ENCODE measurements at places on chromosomes 4 and X.

DNA sequence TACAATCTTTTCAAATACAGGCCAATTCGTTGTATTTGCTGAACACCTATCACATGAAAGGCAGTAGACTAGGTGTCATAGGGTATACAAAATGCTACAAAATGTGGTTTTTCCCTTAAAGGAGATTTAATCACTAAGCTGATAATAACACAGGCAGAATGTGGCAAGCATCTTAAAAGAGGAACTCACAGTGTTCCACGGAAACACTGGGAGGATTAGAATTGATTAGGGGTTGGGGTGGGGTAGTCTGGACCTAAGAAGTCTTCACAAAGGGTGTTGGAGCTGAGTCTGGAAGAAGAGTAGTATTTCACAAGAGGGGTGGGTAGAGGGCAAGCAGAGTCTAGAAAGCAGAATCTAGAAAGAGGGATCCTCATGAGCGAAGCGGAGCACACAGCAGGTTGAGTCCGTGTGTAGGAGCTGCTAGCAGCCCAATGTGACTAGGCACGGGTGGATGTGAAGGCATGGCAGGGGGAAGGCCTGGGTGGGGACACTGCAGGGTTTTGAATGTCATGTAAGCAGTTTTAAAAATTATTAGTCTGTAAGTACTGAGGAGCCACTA is 123.6 kb downstream of the MGST2 start:
- no peak for DNase-seq

- DNase-seq: no peak
These were observed 17.2 kb upstream of the DRD5 start for GRCh38 chr4:9764155-9764696.

GRCh38 chrX:75623535-75623934 is 100.7 kb upstream of the ZDHHC15 start:
- no peak for DNase-seq

DNA sequence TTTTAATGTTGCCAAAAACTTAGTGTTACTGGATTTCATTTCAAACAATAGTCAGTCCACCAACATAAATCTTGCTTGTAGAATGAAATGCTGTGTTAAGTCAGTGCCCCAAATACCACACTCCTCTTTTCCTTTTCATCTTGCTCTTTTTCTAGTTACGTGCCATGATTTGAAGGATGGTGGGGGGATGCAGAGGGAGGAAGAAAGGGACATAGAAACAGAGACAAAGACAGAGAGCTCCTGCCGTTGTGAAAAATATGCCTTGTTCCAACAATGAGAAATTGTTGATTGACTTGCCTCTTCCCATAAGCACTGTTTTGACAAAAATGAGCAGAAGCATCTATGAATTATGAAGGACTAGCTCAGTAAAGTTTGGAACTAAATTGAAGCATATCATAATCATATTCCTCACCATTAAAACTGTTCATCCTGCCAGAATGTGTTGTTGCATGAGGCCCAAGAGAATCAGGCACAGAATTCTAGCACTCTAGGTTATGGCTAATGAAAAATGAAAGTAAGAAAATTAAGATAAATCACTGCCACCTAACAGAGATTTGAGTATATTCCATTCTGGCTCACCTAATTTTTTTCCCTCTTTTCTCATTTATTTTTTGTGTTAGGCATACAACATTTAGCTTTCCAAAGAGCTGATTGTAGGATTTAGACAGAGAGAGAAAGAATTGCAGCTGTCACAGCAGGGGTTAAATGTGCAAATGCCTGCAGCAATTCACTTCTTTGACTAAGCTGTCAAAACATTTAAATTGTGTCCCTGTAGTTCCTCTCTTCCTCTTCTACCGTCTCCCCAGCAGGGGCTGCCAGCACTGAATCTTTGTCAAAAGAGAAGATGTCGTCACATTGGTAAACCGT is 111.6 kb upstream of the PTPN13 start:
- no peak for DNase-seq

GRCh38 chr4:120760047-120760446 is 162.5 kb downstream of the PRDM5 start:
- no peak for DNase-seq

DNA sequence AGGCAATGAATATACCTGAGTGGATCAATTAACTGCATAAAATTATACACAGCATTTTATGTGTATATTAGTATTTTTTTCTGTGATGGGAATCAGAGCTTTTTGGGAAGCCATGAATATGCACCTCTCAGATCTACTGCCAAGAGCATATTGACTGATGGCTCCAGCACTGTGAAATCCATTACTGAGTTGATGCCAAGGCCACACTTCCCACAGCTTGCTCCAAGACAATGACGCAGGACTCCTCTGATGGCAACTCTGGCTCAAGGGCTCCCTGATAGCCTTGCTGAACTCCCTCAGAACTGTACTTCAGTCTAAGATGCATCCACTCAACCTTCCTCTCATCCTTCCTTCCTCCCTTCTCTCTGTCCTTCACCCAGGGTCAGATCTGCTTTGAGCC is 82.7 kb downstream of the OTC start:
- DNase-seq: no peak

GRCh38 chrX:31367816-31368215 is 296.0 kb upstream of the FTHL17 start:
- DNase-seq: no peak

GRCh38 chrX:116010939-116011338 is 159.6 kb upstream of the AGTR2 start:
- DNase-seq: no peak

- DNase-seq: no peak
These were observed 66.9 kb downstream of the ARHGEF9 start for GRCh38 chrX:63718010-63718694.

- DNase-seq: no peak
These were observed 76.9 kb downstream of the TENM3 start for GRCh38 chr4:182320092-182320491.

DNA sequence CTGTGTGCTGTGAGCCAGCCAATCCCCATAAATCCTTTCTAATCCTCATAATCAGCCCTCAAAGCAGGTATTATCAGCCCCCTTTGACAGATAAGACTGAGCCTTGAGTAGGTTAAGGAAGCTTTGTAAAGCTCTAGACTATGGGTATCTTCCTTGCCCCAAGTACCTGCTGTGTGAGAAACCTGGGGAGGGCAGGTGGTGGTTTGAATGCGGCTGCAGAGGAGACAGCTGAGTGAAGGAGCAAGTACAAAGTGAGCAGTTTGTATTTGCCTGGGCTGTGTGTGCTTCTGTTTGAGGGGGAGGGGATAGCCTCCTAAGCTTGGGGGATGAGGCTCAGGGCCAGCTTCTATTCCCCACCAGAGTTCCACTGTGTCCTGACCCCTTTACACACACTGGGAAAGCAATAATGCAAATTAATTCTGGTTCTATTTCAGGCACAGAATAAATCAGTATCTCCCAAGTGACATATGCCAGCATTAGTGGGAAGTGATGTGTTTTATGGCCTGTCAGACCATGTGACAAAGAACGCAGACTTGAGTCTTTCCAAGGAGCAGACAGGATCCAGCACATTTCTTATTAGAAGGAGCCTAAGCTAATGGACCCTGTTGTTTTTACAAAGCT is 63.5 kb downstream of the EVC start:
- DNase-seq: no peak

- DNase-seq: no peak
These were observed 48.6 kb downstream of the LRP2BP start for GRCh38 chr4:185346975-185347601.

GRCh38 chr4:95869961-95870500 is 30.1 kb downstream of the PDHA2 start:
- no peak for DNase-seq

DNA sequence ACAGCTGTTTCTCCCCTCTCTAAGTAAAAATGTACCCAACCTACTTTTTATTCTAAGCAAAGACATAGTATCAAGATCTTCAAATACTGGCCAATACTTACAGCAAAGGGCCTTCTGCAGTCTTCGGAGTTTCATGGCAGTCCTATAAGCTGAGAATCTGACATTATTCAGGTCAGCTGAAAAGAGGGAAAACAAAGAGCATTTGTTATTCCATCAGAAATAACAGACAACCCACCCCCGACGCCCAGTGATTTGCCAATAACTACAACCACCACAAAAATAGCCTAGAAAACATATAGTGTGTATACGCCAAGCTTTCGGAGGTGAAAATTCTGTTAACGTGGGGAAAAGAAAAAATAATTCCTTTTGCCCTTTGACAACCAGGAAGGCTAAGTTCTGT is 151.1 kb upstream of the FTHL17 start:
- no peak for DNase-seq

GRCh38 chr4:56123051-56123450 is 174.3 kb downstream of the CEP135 start:
- DNase-seq: no peak

DNA sequence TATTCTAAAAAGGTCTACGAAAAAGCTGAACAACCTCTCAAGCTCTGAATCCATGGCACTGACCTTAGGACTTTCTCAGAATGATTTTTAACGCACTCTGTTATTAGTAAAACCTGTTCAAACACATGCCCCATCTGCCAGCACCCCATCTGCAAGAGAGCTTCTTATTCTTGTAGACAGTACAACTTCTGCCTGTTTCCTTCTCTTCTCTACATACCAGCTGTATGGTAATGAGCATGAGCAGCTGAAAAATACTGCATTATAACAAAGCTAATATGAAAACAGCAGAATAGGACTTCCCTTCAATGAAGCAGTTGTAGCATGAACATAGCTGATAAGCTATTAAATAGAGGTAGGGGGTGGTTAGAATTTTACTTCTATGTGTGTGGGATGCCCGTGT is 167.9 kb downstream of the FBXW7 start:
- no peak for DNase-seq

DNA sequence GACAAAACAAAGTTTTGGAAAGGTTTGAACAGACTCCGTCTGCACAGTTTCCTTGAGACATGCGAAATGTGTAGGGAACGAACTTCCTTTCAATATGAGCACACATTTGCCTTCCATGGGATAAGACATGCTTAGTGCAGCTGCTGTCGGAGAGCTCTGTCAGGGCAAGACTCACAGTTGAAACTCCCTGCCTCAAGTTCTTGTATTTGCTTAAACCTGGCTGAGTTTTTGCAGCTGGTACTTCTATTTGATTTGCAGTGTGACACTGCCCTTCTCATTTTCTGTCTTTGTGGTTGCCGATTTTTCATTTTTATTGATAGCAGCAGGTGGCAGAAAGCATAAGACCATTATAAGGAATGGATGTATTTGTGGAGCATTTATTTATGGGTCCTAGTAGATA is 18.2 kb upstream of the RHOH start:
- DNase-seq: no peak

- no peak for DNase-seq
These were observed 496.3 kb downstream of the STPG2 start for GRCh38 chr4:97646997-97647396.

GRCh38 chr4:183789657-183790056 is 115.5 kb upstream of the STOX2 start:
- no peak for DNase-seq

- no peak for DNase-seq
These were observed 80.4 kb downstream of the LDB2 start for GRCh38 chr4:16818005-16818404.

- no peak for DNase-seq
These were observed 68.5 kb upstream of the TMEM164 start for GRCh38 chrX:109934434-109934833.

DNA sequence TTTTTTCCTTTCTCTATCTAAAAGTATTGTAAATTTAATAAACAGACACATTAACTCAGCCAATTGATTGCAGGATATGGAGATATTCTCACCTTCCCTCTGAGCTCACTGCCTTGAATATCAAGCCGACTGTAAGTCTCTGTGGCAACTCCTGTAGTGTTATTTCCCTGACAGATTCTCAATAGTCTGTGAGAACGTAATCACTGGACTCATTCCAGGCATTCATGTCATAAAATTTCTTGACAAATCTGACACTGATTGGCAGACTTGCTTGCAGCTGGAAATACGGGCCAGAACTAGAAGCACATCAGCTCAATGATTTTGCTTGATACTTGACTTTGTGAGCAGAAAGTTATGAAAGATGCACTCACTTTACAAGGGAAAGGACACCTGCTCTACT is 29.6 kb downstream of the FAM47B start:
- DNase-seq: no peak

- DNase-seq: no peak
These were observed 89.7 kb upstream of the CBR4 start for GRCh38 chr4:169099771-169100180.

- no peak for DNase-seq
These were observed 398.3 kb upstream of the FAM47C start for GRCh38 chrX:36609616-36610585.

DNA sequence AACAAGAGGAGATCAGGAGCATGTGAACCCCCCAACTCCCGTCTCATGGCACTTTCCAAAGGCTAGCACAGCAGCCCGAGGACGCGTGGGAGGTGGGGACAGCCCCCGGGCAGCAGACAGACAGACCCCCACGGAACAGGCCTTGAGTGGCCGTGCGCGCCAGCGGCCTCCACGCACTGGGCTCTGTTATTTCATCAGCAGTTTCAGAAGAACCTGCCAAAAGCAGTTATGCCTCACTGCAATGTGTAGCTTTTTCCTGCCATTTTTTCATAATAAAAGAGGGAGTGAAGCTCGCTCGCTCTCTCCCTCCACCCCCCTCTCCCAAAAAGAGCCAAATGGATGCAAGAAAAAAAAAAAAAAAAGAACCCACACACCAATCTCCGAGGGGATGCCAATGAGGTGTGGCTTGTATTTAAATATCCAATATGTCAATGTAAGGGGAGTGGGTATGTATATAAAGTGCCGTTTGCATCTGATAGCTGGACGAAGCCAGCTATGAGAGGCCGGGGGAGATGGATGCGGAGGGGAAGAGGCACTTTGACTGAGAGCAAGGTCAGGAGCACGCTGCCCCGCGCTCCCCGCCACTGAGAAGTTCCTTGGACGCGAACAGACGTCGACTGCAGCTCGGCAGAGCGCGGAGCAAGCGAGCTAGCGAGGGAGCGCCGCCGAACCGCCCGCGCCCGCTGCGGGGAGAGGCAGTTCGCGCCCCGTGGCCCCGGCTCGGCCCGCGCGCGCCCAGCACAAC is at the start of gene FGF16:
FGF16 (plus strand) TSS at position 482 of the 745 bp plus-strand sequence. CDS start 286 bp downstream, outside the sequence.
- no peak for DNase-seq

DNA sequence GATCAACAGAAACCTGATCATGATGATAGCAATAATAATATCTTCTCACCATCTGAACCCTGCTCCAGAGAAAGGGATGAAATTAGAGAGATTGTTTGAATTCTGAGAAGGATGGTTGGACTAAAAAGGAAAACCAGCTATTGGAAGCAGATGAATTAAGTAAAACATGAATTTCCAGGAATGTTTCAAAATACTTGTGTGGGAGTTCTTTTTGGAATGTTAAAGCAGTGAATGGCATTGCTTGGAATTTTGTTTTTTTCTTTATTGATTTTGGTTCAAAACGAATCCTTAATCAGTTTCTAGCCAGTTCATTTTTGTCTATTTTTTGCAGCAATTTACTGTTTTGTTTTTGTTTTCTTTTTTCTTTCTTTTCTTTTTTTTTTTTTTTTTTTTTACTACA is 150.3 kb downstream of the NHS start:
- no peak for DNase-seq

- DNase-seq: no peak
These were observed 31.4 kb upstream of the SPATA4 start for GRCh38 chr4:176226736-176227135.

All from RWPE2 (cell line).